ENCODE measurements at places on chromosomes 7 and 10.

DNA sequence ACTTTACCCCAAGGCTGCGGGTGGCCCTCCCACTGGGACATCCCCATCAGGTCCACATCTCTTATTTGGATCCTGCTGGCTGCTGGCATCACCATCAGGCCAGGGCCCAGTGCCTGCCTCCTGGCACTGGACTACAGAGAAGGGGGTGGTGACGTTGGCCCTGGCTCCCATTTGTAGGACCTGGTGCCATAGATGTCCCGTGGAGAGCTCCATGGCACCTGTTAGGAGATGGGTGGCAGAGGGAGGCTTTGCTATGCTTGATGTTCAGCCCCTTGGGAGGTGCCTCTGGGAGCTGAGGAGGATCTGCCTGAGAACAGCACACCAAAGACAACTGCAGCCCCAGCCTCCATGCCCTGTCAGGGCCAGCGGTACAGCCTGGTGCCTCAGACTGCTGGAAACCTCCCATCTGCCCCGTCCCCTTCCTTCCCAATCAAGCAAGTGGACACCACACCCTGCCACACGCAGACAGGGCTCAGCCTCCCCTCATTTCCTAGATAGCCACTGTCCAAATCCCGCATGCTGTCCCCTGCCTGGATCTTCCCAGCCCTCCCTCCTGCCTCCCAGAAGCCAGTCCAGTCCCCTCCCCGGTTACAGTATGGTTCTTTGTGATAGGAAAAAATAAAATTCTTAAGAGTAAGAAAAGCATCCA, 230.0 kb upstream of the GRB10 start:
- DNase-seq: no peak

DNA sequence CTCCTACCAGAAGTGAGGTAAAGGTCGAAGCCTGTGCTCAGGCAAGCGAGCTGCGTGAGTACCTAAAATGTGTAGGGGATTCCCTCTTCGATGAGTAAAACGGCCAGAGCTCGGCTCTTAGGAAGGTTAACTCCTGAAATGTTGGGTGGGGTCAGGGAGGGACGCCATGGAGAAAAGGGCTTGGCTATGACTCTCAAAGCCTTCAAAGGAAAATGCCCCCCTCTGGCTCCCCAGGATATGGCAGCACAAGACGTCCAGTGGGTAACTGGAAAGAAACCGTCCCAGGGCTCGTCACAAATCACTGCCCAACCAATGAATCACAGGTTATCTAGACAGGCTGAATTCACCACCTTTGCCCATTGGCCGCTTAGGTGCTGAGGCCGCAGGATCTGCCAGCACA, 58.0 kb downstream of the CALML3 start:
- no peak for DNase-seq

GRCh38 chr7:26425655-26426054, 134.0 kb downstream of the SNX10 start:
- no peak for DNase-seq

DNA sequence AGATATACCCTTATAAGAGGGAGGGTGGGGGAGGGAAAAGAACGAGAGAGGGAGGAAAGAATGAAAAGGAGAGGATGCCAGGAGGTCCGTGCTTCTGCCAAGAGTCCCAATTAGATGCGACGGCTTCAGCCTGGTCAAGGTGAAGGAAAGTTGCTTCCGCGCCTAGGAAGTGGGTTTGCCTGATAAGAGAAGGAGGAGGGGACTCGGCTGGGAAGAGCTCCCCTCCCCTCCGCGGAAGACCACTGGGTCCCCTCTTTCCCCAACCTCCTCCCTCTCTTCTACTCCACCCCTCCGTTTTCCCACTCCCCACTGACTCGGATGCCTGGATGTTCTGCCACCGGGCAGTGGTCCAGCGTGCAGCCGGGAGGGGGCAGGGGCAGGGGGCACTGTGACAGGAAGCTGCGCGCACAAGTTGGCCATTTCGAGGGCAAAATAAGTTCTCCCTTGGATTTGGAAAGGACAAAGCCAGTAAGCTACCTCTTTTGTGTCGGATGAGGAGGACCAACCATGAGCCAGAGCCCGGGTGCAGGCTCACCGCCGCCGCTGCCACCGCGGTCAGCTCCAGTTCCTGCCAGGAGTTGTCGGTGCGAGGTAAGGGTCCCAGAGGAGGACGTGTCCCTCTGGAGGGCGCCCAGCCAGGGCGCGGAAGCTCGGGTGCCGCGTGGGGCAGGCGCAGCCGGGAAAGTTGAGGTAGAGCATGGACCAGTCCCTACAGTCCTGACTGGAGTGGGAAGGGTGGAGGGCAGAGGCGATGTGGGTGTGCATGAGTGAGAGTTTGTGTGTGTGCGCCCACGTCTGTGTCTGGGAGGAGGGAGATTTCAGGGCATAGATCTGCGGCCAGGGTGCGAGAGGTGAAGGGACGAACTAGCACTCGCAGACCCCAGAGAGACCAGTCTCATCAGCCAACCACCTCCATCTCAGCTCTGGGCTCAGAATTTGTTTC, 844 bp downstream of the GRM3 start:
- DNase-seq: no peak

DNA sequence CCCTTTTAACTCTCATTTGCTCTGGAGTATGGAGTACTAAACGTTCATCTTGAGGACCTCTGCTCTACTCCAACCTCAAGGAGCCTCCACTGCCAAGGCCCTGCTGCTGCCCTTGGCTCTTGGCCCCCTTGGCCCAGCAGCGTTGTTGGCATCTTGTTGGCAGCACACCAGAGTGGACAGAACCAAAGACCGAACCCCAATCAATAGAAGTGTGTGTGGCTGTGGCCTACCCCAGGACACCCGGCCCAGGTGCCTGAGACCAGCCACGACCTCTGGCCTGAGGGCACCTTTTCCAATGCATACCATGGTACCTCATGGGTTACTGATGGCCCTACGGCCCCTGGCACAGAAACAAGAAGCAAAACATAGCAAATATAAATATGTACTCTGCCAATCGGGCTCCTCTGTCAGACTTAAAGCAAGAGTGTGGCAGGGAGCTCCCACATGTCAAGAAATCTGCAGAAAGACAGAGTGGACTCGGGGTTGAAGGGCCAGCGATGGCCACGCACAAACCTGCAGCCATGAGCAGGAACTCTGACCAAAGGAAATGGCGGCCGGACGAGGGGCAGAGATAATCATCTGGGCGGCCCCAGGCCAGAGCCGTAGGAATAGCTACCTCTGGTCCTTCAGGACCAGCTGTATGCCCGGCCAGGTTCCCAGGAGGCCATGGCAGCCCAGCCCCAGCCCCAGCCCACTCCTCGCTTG, 2.9 kb downstream of the NPC1L1 start:
- DNase-seq: no peak
